Activated CD4-positive, alpha-beta T cell treated with anti-CD3 and anti-CD28 coated beads, Interleukin-2, amount 50 U/mL, for 4 hours (primary cell): ENCODE measurements at places on chromosomes 11 and 22.

DNA sequence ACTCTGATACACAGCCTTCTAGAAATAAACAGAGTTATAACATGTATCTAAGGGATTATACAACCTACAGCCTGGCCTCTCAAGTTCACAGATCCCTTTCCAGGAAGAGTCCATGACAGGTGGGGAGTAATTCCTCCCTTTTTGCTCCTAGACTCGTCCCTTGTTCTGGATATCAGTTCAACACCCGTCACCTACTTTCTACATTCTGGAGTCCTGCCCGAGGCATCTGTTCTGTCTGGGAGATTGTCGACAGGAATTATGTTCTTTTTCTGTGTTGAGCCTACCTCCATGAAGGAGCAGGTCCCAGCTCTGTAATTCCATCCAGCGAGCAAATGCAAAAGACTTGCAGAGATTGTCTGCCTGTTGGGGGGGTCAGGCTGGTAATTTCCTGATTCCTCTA lies 224.6 kb upstream of the NTM start:
- no peak for DNase-seq

GRCh38 chr22:37501610-37502341 lies 15.6 kb upstream of the MFNG start:
- no peak for DNase-seq

DNA sequence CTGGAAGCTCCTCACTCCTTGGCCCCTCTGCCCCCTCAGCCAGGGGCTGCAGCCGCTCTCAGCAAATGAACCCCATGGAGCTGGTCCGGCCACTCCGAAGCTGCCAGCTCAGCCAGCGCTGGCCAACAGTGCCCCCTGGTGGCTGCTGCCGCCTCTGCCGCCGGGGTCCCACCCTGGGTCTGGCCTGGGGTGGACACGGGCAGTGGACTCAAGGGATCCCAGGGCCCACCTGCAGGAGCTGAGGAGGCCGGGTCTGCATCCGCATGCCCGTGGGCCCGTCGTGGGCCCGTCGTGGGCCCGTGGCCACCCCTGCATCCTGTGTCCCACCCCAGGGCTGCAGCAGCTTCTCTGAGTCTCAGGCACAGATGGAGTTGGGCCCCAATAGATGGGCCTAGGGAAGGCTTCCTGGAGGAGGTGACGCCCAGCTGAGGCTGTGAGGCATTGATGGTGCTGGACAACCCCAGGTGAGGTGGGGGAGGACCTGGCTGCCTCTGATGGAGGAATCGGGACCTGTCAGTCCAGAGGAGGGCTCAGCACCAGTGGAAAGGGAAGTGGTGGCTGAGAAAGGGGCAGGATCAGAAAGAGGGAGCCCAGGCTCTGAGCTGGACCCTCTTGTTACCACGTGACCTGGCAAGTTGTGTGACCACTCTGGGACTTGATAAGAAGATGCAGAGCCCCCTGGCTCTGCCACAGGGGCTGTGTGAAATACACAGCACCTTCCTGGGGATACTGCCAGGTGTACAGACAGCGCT lies 522.3 kb downstream of the BRD1 start:
- DNase-seq = peak; percentile 32

DNA sequence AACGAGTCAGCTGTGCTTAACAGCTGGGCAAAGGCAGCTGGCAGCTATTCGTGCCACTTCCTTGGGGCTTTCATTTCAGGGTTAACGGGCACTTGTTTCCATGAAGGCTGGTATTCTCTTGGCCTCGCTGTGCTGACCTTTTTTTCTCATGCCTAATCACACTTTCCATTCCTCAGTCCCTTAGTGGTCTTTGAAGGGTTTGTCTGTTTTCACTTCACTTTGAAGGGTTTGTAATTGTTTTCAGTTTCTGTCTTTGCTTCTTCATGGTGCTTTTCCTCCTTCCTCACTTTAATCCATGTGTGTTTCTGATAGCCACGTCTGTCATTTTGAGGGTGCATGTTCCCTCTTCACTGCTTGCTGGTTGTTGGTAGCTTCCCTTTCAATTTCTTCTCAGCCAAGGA lies 24.6 kb downstream of the PPIL2 start:
- DNase-seq = no peak

DNA sequence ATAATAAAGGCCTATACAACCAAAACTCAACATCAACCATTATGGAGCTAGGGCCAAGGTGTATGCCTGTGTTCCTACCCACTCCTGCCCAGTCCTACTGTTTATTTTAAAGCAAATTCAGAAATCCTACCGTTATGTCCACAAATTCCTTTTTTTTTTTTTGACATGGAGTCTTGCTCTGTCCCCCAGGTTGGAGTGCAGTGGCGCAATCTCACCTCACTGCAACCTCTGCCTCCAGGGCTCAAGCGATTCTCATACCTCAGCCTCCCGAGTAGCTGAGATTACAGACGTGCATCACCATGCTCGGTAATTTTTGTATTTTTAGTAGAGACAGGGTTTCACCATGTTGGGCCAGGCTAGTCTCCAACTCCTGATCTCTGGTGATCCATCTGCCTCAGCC lies 3.1 kb upstream of the CPT1A start:
- DNase-seq = no peak

GRCh38 chr11:96284401-96284800 lies 58.6 kb downstream of the MAML2 start:
- DNase-seq = no peak

DNA sequence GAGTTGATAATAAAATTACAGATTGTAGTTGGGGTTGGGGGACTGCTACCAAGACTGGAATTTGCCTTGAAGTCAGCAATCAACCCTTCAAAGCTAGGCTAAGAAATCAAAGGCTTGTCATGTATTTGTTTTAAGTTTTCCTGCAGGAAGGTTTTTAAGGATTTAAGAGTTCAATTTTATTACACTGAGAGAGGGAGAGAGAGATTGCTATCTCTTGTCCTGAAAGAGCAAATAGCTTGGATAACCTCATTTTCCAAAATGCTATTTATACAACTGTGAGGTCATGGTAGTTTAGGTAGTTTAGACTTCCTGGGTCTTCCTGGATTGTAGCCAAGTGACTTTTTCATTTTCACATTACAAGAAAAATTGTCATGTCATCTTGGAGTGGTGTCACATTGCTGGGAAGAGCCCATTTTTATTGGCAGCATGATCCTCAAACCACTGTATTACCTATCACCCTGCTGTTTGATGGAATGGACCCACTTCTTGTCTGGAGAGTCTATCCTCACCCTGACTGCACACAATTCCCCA lies 10.1 kb upstream of the PRSS23 start:
- no peak for DNase-seq

DNA sequence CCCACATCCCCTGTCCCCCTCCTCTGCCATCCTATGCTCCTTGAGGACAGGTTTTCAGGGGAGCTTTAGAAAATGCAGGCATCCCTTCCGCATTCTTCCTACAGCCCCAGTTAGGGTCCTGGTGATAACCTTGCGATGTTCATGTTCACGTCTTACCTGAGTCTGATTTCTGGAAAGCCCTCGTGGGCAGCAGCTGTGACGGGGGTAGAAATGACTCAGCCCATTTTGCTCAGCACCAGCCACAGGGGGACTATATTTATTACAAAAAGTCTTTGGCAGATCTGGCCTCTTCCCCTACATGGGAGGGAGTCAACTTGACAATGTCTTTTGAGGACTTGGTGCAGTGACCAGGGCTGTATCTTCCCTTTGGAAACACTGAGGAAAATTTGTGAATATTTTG lies 12.3 kb downstream of the PKNOX2 start:
- DNase-seq = no peak

DNA sequence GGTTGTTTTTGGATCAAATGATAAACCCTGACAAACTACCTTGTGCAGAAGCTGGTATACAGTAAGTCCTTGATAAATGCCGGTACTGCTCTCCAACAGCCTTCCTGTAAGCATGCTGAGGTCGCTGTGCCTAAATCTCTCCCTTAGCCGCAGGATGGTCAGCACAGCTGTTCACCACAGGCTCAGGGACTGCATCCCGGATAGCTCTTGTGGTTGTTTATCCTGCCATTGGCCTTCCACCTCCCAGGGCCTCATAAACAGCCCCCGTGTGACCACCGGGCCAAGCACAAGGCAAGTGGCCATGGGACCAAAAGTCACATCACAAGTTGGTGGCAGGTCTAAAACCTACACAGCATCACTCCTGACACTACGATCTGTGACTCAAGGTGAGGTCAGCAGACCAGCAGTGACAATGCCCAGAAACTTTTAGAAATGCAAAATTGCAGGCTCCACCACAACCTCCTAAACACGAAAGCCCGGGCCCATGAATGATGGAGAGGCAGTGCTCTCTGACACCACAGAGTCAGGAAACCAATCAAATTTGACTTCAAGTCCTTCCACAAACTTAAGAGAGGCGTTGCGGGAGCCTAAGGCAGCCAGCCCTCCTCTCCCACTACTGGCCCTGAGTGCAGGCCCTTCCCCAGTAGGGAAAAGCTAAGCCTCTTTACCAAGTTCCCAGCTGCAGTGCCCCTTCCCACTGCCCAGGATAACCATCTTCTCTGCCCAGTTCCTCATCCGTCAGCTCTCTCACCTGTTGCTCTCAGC lies 3.9 kb downstream of the SPATA19 start:
- no peak for DNase-seq

GRCh38 chr11:27391331-27392015 lies 28.5 kb upstream of the CCDC34 start:
- no peak for DNase-seq

- DNase-seq = no peak
Measured at GRCh38 chr11:70836071-70836470, 416.3 kb downstream of the SHANK2 start.

GRCh38 chr11:101915791-101916291 lies 481 bp downstream of the ANGPTL5 start:
- no peak for DNase-seq

- no peak for DNase-seq
Measured at GRCh38 chr11:121478226-121478894, 25.6 kb upstream of the SORL1-AS1 start.

GRCh38 chr11:8192016-8192895 lies 23.4 kb upstream of the RIC3 start:
- DNase-seq = peak; percentile 23

DNA sequence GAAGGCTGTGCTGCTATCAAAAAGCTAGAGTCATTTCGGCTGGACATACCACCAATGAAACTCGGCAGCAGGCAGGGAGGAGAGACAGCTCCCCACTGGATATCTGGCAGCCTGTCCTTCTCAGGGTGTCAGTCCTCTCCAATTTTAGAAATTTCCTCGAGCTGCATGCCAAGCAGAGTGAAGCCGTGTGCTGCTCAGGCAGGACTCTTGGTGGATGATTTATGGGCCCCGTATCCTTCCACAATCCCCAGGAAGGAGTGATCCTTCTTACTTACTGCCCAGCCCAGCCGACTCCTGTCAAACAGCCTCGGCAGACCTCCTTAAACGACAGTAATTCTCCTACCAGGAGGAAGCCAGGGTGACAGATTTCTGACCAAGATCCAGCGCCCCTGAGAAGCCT lies 410.4 kb downstream of the TENM4 start:
- DNase-seq = no peak

GRCh38 chr11:103881584-103881983 lies 154.9 kb upstream of the DDI1 start:
- DNase-seq = no peak

GRCh38 chr11:79199729-79200354 lies 241.0 kb downstream of the TENM4 start:
- DNase-seq = no peak

DNA sequence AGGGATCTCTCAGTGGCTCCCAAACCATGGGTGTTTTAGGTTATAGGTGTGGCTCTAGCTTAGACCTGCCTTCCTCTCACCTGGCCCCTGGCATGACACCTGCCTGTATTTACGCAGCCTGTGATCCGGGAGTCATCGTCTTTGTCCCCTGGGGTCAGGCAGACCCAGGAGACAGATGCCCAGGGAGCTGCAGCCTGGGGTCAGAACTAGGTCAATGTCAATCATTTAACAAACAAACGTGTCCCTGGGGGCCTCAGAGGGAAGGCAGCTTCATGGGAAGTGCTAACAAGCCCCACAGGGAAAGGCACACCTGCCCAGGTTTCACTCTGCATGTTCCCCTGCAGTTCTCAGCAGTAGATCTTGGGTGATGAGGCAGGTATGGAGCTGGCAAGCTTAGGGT lies 12.0 kb downstream of the BACE1-AS start:
- DNase-seq = no peak
